Activated CD4-positive, alpha-beta T cell treated with anti-CD3 and anti-CD28 coated beads, Interleukin-10, Interleukin-2, amounts not matched to agents 100 ng/mL and 50 ng/mL, durations not matched to agents 16 hours and 8 hours (primary cell): ENCODE measurements at places on chromosomes 1 and 21.

DNA sequence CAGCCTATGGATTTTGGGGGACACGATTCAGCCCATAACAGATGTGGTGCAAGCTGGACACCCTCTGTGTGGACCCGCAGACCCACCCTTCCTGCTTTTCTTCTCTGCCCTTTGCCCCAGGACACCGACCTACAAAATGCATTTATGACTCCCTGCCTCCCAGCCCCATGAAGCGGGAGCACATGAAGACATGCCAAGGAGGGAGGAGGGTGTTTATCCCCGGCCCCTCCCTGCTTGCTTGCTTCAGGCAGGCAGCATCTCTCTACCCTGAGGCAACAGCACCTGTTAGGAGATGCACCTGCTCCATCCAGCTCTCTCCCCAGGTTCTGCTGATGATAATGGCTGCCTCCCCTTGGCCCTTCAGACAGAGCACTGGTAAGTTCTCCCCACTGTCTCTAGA lies 187.5 kb downstream of the PSMG1 start:
- DNase-seq, result no peak

DNA sequence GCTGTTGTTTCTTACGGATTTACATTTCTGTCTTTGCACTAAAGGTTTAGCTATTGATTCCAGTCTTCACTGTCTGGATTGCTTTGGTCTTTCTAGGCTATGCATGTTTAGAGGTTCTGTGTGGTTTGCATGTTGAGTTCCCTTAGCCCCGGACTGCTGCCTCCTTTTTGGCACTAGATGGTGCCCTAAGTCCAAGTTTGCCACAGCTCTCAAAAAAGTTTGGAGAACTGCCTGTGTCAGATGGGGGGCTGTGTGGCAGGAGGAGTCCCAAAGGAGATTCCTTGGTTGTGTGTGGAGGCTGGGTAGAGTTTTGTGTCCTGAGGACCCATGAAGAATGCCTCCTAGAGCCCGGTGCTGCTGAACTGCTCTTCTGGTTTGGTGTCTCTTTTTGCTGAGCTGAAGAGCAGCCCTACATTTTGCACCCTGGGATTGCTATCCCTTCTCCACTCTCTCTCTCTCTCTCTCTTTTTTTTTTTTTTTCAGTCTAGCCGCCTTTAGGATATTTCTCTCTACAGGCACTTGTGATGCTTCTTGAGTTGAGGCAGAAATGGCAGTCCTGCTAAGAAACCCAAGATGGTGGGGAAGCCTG lies 74.4 kb downstream of the PTGS2 start:
- DNase-seq, result peak; percentile 56

DNA sequence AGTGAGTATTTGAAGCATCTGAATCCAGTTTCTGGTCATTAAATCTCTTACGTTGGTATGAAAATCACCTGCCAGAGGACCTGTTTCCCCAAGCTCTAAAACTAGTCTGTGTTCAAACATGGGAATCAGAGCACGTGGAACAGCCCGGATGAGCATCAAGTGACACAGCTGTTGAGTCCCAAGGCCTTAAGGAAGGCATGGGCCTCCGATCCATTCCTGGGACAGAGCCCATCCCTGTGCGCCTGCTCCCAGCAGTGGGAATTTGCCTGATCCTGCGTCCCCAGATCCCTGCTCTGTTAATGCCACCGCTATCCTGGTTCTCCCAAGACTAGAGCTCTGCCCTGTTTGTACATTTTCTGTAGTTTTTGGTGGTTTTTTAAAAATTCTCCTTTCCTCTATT lies 68.4 kb upstream of the FBXO28 start:
- no peak for DNase-seq

DNA sequence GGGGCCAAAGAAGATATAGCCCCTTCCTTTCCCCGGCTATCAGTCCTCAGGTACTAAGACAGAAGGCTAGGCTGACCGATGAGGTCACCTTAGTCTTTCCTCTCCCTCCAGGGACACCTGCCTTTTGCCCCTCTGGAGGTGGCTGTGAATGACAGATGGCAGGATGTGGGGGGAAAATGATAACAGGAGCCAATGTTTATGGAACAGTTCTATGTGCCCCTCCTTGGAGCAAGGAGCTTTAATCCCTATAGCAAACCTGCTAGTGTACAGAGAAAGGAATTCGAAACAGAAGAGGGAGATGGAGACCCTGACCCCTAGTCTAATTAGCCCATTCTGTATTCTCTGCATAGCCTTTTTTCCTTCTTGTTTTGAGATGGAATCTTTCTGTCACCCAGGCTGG lies 28.1 kb downstream of the SERINC2 start:
- DNase-seq, result no peak

GRCh38 chr1:46557403-46557802 lies 6.0 kb upstream of the KNCN start:
- no peak for DNase-seq

DNA sequence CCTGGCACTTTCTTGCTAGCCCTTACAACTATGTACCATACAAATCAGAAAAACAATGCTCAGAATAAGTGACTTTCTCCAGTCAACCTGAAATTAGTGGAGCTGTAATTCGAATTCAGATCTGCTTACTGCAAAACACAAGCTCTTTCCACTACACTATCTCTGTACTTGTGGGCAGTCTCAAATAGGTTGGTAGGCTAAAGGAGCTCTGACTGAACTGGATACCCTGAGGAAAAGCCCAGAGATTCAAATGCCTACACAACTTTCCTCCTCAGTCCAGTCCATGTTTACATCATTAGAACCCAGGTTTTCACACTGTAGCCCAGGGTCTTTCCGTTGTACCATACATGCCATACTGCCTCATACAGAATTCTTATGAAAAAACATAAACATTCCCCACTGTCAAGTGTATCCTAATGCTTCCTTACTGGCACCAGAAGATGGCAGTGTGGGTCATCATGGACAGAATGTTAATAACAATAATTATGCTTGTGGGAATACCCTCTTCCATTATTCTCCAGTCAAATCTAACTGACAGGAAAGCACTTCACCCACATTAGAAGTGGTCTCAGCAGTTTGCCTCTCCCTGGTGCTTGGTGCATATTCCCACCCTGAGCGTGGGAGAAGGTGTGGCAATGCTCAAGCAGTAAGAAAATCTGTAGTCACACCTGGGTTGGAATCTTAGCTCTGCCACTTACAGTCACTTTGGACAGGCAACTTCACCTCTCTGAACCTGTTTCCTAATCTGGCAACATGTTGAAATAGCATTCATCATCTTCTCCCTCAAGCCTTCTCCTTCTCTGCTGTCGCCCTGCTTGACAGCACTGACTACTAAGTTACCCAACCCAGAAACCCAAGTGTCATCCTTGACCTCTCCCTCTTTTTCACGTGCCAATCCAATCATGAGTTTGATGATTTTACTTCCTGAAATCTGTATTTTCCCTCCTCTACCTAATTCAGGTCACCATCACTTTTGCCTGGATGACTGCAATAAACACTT lies 14.4 kb upstream of the ZFYVE9 start:
- DNase-seq, result peak; percentile 19

DNA sequence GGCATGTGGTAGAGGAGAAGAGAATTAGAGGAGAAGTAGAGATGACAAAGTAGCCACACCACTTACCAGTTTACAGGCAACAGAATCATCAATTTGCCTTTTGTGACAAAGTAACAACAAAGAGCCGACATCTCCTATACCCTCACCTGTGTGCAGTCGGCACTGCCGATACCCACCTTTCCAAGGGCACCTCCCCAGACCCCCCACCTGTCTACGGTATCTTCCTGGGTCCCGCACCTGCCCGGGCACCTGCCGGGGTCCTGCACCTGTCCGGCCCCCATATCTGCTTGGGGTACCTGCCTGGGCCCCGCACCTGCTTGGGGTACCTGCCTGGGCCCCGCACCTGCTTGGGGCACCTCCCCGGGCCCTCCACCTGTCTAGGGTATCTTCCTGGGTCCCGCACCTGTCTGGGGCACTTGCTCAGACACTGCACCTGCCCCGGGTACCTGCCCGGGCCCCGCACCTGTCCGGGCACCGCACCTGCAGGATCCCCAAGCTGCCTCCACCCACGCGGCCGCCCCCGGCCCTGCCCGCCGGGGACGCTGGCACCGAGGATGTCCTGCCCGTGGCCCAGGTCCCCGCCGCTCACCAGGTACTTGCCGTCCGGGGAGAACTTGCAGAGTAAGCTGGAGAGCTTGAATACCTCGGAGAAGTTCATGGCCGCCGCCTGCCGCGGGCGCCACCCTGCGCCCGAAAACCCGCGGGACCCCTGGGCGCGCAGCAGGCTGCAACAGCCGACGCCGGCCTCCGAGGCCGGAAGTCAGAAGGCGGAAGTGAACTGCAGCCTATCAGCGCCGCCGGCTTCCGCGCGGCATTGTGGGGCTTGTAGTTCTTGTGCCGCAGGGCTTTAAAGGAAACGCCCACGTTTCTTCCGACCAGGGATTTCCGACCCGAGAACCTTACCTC lies at the start of gene WRAP73:
Gene WRAP73, minus strand, starts transcription at position 762 of the 906 bp plus-strand sequence. Its CDS starts 104 bp downstream, at position 658.
- DNase-seq, result peak; percentile 95

GRCh38 chr1:164586591-164586990 lies 27.6 kb downstream of the PBX1 start:
- no peak for DNase-seq

GRCh38 chr1:231180034-231180433 lies 18.2 kb downstream of the TRIM67 start:
- no peak for DNase-seq

- no peak for DNase-seq
Measured at GRCh38 chr21:44614161-44614631, 2.3 kb downstream of the KRTAP10-8 start.

DNA sequence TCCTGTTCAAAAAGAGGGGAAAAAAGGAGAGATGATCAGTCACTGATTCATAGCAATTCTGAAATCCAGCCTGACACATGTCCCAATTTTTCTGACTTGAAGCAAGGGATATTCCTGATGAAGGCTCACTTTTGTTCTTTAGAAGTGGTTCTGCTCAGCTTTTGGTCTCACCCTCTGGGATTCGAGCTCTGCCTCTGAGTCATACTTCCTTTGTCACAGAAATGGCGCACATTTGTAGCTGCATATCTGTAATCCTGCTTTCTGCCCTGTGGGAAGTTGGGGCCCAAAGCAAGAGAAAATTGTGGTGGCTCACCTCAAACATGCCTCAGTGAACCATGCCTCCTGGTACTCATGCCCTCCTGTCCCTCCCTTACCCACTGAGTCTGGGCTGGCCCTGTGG lies 22.3 kb upstream of the FAM78B start:
- DNase-seq, result no peak

GRCh38 chr1:67427947-67428346 lies 2.3 kb downstream of the SERBP1 start:
- no peak for DNase-seq

DNA sequence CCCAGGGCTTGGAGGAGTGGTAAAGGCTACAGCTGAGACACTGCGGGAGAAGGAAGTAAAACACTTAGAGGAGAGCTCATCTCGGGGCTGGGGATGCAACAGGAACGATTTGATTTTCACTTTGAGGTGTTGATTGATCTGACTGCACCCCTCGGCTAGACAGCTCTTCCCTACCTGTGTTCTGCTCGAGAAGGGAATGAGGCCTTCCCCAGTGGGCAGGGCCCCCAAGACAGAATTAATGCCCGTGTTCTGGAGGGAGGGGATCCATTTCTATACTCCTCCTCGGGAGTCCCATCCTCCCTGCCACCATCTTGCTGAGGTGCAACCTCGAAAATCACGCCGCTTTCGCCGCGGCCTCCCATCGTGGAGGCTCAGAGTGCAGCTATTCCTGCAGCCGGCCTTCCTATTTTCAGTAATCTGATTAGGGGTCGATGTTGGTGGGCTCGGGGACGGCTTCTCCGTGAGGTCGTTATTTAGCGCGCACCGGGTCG lies 2.4 kb downstream of the ATP2B4 start:
- DNase-seq, result peak; percentile 56

DNA sequence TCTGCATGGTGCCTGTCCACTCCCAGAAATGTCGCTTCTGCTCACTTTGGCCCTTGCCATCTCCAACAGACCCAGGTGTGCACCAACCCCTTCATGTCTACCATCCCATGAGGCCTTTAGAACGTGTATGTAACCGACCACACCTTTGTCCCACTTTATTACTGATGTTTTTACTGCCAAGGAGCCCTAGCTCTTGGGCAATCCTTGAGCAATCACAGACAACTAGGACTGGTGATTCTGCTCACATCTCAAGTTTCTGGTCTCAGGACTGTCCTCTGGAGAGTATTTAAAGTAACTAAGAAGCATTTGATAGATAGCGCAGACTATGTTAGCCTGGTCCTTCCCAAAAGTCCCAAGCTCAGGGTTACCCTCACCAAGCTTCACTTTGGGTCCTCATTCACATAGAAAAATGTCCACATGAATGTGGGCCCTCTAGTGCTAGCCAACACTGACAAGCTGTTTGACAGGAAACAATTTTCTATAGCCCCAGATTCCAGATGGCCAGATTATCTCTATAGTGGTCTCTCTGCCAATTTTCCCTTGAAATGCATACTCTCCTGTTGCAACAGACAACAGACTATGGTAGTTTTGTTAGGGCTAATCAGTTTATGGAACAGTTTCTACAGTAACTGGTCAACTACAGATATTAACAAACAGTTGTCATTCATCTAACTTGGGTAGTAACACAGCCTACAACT lies 6.9 kb upstream of the TMEM81 start:
- no peak for DNase-seq

DNA sequence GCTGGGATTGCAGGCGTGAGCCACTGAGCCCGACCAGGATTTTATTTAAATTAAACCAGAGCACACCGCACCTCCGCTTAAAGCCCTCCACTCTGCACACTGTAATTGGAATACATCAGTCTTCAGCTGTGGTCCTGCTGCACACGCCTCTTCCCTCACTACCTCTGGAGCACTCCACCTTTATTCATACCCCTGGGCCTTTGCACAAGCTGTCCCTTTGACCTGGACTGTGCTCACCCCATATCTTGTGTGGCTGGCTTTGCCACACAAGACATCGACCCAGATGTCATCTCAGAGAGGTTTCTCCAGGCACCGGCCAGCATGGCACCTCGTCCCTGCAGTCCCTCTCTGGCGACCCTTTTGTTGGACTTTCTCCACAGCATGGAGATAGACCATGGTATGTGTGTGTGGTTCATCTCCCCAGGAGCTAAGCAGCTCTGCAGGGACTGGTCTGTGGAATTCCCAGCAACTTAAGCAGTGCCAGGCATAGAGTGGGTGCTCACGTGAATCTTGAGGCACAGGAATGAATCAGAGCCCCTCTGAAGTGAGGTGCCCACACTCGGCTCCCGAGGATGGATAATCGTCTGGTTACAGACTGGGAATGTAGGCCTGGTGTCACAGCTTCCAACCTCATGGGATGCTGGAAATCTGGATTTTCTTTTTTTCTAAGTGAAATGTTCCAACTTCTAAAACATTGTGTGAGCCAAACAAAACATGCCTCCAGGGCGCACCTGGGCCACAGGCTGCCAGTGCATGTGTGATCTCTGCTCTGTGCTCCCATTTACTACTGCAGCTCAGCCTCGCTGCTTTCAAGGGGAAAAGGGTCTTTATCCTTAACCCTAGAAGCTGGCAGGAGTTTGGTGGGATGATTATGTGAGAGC lies 61.9 kb downstream of the EVA1C start:
- no peak for DNase-seq
